Stimulated activated CD8-positive, alpha-beta memory T cell treated with anti-CD3 and anti-CD28 coated beads, Interleukin-4, amount 100 ng/mL, for 1 hour (primary cell): ENCODE measurements at places on chromosomes 11 and 22.

- DNase-seq = no peak
Measured at GRCh38 chr22:11307998-11308397, 4220.0 kb upstream of the OR11H1 start.

DNA sequence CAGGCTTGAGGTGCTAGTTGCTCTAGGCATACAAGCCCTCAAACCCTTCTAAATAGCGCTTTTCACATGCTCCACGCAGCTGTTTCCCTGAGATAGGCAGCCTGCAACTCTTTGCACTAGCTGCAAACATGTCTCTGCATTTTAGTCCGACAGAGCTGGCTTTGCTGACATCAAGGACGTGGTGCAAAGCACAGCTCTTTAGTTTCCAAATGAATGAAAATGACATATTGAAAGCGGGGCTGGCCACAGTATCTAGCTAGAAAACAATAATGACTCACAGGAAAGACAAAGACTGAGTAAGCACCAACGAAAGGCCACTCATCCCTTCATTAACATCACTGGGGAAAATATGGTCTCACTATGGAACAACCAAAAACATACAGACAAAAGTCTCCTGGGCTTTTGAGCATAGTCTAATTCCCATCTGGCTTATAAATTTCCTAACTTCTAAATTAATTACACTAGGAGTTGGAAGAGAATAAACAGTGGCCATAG lies 15.3 kb upstream of the ZC3H12C start:
- DNase-seq = no peak

GRCh38 chr11:68317147-68317785 lies 4.9 kb downstream of the LRP5 start:
- DNase-seq = no peak

- no peak for DNase-seq
Measured at GRCh38 chr11:96538104-96538503, 148.3 kb downstream of the JRKL start.

DNA sequence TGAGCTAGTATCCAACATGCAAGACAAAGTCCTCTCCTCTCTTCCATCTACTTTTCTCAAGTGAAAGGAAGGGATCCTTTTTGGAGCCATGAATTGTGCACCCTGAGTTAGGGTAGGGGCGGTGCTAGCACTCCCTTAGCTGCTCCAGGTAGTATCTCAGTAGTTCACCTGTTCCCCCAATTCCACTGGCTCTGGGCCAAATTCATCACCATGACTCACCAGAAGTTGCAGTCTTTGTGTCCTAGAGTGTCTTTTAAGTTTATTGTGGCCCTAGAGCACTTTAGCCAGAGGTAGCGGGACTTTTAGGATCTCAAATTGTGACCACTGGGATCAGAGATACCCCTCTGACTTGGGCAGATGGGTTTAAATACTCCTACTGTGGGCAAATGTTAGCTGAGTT lies 398.6 kb upstream of the ANO5 start:
- DNase-seq = no peak

DNA sequence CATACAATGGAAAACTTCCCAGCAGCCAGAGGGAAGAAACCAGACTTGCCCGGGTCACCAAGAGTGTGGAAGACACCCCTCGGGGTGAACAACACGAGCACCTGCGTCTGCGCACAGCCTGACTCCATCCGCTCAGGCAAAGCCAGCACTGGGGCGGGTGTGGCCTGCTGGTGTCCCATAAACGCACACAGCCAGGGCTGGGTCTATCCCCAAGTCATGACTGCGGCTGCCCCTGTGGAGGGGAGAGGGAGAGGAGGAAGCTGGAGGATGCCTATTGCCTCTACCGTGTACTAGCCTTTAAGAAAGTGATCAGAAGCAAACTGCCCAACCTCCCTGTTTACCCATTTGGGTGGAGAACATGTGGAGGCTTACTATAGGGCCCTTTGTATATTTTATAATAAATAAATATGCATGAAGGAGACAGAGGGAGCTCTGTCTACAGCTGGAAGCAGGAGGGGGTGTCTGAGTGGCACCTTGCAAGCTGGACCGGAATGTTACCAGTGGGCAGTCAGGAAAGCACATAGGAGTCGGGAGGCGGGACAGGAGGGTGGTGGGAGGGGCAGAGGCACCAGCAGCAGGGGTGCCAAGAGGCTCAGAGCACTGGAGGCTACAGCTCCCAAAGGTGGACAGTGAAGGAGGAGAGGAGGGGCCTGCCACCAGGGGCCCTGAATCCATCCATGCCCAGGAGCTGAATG lies 79.6 kb downstream of the PHF21B start:
- no peak for DNase-seq

DNA sequence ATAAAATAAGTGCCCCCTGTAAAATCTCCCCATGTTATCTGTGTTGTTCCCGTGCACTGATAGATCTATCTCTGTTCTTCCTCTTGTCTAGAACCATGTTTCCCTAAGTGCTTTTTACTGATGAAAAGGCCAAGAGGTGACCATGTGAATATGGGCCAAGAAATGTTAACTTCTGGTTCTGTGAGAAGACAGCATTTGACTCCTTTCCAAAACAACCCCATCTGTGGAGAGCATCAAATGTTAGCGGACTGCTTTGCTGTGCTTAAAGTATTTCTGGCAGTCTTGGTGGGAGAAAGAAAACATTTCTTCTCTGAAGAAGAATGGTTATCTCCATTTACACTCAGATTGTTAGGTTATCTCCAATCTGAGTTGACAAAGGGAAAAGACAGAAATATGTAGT lies 58.6 kb upstream of the GUCY1A2 start:
- no peak for DNase-seq

DNA sequence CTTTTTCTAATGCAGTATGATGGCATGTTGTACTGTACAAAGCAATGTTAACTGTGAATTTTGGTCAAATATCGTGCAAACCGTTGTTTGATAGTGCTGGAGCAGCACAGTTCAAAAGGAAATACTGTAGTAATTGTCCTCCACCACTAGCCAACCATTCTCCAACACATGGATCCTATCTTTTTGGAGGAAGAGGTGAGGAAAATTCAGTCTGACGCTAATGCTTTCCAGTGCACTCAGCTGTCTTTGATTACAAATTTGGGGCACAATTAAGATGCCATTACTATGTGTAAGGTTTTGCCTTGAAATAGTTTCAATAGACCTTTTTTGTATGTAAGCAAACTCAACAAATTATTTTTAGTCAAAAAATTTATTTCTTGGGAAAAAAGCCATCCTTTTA lies 240.5 kb upstream of the CCDC179 start:
- no peak for DNase-seq

DNA sequence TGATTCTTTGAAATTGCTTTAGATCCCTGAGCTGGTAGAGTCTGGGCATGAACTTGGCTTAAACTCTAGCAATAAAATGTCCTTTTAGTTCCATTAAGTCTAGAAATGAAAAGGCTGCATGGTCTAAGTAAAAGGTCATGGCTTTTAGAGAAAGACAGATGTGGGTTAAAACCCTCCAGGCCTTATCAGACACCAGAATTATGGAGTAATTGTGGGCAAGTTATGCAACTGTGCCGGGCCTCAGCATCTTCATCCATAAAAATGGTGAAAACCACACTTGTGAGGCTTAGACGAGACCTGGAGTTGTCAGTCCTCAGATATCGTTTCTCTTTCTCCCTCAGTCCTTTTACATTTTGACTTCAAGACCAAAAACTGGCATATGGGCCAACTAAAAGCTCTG lies 597.9 kb upstream of the KIRREL3 start:
- no peak for DNase-seq

DNA sequence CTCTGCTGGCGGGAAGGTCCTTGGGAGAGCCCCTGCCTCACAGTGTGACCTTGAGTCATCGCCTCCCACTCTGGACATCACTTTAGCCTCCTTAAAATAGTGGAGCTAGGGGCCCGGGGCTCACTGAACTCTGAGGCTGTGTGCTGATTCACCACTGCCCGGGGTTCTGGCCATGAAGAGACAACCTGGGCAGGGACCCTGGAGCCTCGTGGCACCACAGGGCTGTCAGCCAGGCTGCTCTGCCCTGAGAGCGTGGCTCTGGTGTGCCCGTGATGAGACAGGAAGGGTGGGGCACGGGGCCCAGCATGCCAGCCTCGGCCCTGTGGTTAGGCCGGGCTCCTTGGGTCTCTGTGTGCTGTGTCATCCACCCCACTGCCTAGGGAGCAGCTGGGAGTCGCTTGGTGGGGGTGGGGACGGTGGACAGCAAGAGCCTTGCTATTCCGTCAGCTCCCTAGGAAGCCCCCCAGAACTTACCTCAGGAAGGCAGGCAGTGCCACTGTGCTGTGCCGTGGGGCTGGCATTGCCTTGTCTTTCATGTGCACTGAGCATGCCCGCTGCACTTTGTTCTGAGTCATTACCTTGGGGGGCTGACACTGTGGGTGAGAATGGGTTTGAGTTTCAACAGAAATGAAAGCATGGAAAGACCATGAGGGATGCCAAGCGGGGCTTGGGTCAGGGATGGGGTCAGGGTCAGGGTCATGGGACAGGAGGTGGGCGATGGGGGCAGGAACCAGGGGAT lies 31.7 kb downstream of the TPCN2 start:
- DNase-seq = no peak

DNA sequence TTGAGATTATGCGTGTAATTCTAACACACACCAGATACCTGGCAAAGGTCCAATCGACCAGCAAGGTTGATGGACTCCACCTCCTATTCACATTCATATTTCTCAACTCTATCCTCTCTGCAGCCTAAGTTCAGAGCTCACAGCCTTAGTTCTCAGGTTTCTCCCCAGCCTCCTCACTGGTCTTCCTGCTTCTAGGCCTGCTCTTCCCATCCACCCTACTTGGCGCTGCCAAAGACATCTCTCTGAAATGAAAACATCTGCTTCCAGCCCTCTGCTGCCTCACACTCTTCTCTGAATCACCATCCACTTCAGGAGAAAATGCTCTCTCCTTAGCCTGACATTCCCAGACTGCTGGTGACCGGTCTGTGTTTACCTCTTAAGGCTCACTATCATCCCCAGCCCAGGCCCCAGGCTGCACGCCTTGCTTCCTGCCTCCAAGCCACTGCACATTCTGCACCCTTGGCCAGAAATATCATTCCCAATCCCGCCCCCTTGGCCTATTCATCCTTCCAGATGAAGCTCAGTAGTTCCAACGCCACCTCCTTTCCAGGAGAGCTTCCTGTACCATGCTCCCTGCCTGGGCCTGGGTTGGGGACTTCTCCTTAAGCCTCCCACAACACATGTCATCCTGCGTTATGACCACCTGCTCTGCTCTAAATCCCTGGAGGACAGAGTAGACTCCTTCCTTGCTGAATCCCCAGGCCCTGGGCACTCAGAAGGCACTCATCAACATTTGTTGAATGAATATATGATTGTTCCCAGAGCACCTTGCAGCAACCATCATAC lies 3.5 kb downstream of the ARRB1 start:
- DNase-seq = no peak

- no peak for DNase-seq
Measured at GRCh38 chr11:58471892-58472291, 29.9 kb upstream of the OR5B12 start.

DNA sequence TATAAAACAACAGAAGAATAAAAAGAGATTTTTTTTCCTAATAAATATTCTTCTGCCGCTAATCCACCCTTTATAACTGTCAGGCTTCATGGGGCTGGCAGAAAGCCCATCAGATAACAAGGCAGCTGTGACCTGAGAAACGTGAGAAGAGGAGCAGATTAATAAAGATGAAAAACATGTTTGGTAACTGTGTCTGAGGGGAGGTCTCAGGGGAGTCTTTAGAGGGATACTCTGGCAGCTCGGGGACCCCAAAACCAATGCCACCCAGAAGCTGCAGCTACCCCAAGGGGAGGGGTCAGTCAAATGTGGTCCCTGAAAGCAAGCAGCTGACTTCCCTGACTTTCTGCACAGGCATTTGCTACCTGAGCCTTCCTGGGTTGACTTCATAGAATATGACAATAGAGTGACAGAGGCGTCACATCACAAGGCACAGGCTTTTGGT lies 48.4 kb upstream of the POU2AF1 start:
- DNase-seq = no peak

DNA sequence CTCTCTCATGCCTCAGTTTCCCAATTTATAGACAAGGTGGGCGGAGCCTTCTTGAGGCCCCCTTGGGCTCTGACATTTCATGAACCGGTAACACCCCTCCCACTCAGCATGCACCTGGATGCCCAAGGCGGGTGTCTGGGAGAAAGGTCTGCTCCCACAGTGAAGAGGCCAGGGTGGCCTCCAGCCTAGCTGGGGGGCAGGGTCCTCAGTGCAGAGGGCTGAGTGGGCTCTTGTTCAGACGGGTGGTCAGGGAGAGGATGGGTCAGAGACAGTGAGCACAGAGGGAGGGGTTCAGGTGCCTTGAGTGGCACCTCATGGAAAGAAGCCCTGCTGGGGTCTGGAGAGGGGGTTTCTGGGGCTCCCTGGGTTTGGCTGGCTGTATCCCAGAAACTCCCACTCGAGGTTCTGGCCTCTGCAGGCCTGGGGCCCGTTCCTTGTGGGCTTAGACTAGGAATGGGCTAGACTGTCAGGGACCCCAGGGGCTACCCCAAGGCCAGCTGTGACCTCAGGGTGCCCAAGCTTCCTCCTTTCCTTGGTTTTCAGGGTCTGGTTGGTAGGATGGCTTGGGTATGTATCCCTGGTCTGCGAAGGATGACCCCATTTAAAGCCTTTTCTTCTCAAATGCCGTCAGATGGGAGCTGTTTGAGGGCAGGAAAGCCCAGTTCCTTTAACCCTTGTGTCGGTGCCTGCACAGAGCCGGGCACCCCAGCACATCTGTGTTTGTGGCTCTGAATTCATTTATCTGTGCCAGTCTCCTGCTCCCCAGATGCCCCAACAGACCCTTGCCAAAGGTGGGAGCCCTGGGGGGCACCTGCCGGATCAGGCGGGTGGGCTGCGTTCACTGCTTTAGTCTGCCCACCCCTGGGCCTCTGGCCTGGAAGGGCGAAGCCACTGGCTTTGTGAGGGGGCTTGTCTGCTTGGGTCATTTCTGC lies 1.2 kb downstream of the SYNGR1 start:
- DNase-seq = no peak

GRCh38 chr11:114705280-114706024 lies 27.1 kb downstream of the NXPE2 start:
- DNase-seq = no peak

GRCh38 chr11:27310182-27310581 lies 52.8 kb downstream of the CCDC34 start:
- DNase-seq = no peak

GRCh38 chr11:38136887-38137286 lies 1538.9 kb upstream of the RAG2 start:
- no peak for DNase-seq
